ENCODE measurements at places on chromosomes 7 and 10. TPM values are rescaled to one million over a fixed set of nuclear protein-coding genes. Genes with fewer than 3 reads are reported as not detected.

- DNase-seq = no peak
Observed at GRCh38 chr7:68417659-68418058, 1180.6 kb upstream of the AUTS2 start.

DNA sequence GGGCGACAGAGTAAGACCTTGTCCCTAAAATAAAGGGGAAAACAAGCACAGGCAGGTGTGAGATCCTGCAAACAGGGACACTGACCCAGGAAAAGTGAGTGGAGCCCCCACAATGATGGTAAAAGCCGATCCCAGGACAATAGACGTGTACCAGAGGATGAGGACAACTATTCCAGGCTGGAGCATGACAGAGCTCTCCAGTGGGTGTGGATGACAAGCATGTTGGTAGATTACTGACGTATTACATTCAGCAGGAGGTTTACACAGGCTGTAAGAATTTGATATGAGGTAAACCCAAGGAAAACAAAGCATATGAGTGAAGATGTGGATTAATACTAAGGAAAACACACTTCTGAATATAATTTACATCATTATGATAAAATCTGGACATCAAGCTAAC, 27.8 kb upstream of the SMURF1 start:
- DNase-seq = no peak

DNA sequence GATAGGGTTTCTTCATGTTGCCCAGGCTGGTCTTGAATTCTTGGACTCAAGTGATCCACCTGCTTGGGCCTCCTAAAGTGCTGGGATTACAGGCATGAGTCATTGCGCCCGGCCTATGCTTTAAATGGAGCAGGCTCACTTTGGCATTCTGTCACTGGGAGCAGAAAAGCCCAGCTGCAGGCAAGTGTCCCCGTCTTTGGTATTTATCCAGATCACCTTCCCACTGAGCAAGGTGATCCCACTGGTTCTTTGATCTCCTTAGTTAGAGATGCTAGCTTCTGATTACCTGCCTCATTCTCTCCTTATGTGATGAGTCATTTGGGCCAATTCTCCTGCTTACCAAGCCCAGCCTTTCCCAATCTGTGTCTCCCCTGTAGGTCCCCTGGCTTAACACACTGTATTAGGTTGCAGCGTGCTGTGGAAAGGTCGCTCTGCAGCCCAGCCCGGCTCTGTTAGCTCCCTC, 39.3 kb downstream of the SPDYE5 start:
- no peak for DNase-seq

DNA sequence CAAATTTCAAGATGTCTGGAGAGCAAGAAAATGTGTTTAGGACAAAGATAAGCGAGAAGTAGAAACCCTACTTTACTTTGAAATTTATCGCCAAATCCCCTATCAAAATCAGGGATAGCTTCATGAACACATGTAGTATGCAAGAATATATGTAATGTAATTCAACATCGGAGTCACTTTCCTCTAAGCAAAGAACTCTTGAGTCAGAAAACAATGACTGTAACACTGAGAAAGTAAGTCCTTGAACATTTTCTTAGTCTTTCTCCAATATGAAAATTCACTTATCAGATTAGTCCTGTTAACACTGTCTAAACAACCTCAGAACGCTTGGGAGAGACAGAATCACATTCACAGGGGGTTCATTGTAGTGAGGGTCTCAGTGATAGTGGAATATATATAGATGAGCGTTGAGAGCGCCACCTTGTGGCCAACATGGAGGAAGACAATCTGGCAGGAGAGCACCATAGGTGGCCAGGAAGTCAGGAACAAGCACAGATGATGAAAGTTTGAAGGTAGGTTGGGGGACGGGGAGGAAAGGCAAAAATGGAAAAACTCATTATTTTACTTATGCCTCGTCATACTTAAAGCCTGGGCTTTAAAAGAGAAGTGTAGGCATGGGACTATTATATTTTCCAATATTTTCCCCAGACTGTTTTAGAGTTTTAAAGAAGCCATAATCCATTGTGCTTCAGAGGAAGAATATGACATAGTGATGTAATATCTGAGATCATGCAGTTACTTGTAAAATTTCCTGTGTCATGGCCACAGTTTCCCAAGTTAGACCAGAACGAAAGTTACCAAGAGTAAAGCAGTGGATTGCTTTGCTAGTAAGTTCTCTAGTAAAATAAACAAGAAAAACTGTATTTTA, 115.5 kb upstream of the GNAI1 start:
- peak; percentile 34 for DNase-seq

GRCh38 chr10:102802920-102803534, 34.2 kb downstream of the CYP17A1 start:
- no peak for DNase-seq

GRCh38 chr10:470339-471003, 219.0 kb downstream of the DIP2C start:
- DNase-seq = no peak

GRCh38 chr7:133916621-133917020, 210.5 kb upstream of the LRGUK start:
- DNase-seq = no peak

GRCh38 chr7:127658970-127659630, 7.1 kb downstream of the SND1 start:
- no peak for DNase-seq

CLDN3 gene
- 27.7 TPM for polyA plus RNA-seq

MKI67 gene
- 47.5 TPM for polyA plus RNA-seq

FAM221A gene
- 12.8 TPM for polyA plus RNA-seq

BMI1 gene
- polyA plus RNA-seq = 103 TPM

CHAT gene
- polyA plus RNA-seq = not detected

CPXM2 gene
- polyA plus RNA-seq = 6.4 TPM

MICALL2 gene
- polyA plus RNA-seq = 6.6 TPM

CEP41 gene
- 27.2 TPM for polyA plus RNA-seq

OR2A7 gene
- polyA plus RNA-seq = 7.0 TPM

USP6NL gene
- polyA plus RNA-seq = 28.9 TPM

CYP3A5 gene
- 1.4 TPM for polyA plus RNA-seq

INMT gene
- 1.4 TPM for polyA plus RNA-seq

STOX1 gene
- polyA plus RNA-seq = 13.4 TPM

Measured in right renal cortex interstitium (tissue), 3 donors.